Foreskin keratinocyte (primary cell): ENCODE measurements at places on chromosomes 11 and 22.

GRCh38 chr11:96817482-96818399 lies 427.9 kb downstream of the JRKL start:
- peak; percentile 94 for DNase-seq

DNA sequence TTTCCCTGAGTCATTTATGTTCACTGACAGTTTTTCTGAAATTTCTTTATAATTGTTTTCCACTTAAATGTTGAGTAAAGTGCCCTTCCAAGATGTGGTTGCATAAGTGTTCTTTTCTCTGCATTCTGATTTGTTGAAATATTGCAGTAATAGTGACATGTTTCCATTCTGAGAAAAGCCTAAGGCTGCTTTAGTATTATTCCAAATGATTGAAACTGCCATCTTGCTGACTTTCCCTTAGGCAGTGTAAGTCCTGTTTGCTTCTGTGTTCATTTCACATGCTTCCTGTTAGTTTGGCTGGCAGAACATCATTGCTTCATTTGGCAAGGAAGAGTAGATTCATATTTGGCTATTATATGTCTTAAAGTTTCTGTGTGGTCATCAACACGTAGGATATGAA lies 146.5 kb downstream of the ELP4 start:
- DNase-seq: peak; percentile 69

GRCh38 chr11:74044538-74044937 lies 35.7 kb upstream of the UCP3 start:
- DNase-seq: no peak

DNA sequence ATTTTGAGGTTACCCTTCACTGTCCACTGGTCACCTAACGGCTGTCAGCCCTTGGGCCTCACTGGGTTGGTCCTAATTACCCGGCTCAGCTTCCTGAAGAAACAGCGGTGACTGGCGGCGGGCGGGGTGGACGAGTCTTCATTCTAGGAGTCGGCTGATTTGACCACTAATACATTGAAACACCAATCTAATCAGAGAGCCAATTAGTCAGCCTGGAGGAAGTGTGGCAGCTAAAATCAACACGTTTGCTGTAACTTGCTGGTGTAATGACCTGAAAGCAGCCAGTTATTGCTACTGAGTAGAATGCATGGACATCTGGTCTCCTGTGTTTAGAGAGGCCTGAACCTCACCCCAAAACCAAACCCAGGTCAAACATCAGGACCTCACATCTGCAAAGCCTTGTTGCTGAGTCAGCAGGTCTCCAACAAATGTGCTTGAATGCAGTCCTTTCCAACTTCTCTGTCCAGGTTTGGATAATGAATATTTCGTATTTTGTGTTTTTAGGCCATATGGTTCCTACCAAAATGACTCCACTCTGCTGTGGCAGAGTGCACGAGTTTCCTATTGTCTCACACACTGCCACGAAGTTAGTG lies 496.4 kb downstream of the BRD1 start:
- no peak for DNase-seq

- DNase-seq: peak; percentile 68
Measured at GRCh38 chr11:128206461-128206860, 380.9 kb downstream of the ETS1 start.

- DNase-seq: no peak
Measured at GRCh38 chr11:93583490-93583889, 40.3 kb upstream of the SMCO4 start.

- DNase-seq: no peak
Measured at GRCh38 chr11:2923446-2924375, 5.5 kb downstream of the PHLDA2 start.

DNA sequence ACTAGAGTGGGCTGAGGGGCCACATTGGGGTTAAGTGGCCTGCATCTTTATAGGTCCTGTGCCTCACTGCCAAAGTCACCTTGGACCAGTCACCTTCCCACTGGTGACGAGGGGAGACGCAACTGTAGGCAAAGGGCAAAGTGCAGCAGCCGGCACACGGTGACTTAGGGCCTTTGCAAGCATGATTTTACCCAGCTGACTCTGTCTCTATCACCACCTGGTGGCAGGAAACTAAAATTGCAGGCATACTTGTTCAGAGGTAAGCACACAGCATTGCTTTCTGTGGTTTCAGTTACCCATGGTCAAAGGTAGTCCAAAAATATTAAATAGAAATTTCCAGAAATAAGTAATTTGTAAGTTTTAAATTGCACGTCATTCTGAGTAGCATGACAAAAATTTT lies 1164.4 kb downstream of the BRD1 start:
- no peak for DNase-seq

GRCh38 chr11:36693139-36693843 lies 95.3 kb upstream of the RAG2 start:
- DNase-seq: no peak

DNA sequence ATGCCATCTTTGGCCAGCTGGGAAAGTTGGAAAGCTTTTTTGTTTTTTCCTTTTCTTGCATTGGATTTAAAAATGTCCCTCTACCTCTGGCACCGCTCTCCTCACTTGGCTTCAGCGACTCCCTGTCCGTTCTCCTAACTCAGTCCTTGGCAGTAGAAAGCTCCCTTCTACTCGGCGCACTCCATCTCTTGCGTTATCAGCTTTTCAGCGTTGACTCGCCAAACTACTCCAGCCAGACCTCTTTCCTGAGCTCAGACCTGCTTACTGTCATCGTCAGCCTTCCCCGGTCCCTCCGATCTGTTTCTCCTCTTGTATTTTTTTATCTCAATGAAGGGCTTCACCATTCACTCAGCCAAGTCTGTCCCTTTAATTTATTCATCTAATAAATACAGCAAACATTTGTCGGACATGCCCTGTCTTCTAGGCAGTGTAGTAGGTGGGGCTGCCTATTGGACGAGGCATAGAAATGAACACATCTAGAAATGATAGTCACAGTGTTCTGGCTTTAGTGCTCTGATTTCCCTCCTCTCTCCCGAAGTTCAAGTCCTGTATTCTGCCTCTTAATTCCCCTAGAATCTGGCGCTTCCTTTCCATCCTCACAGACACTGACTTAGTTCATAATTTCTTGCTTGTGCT lies 839 bp downstream of the CEP164 start:
- DNase-seq: peak; percentile 35

DNA sequence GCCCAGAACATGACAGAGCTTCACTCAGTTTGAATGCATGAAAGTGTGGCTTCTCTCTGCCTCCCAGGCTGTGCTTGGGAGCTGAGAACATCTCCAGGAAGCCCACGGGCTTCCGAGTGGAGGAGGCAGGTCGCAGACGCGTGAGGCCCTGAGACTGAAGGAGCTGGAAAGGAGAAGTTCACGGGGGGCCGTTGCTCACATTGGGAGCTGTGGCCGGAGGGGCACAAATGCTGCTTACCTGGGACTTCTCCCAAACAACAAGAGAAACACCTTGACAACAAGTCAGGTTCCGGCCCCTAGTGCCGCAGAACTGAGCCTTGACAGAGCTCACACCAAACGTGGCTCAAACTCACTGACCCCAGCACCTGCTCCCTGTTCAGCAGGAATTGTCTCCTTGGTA lies 207.0 kb downstream of the BRD1 start:
- DNase-seq: no peak

DNA sequence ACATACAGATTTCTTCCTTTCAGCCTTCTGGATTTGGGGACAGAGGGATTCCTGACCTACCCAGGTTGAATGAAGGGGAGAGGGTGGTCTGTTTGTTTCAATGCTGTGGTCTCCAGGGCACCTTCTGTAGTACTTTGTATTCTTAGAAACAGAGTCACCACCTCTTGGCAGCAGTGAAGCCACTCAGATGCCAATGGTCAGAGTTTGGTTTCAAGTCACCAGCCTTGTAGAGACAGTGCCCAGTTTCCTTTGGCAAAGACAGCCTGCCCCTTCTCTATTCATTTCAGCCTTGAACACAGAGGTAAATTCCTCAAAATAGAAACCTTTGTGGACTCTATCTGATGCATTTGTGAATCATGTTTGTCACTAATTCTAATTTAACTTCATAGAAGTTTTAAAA lies 111.7 kb upstream of the RASSF10 start:
- DNase-seq: no peak

DNA sequence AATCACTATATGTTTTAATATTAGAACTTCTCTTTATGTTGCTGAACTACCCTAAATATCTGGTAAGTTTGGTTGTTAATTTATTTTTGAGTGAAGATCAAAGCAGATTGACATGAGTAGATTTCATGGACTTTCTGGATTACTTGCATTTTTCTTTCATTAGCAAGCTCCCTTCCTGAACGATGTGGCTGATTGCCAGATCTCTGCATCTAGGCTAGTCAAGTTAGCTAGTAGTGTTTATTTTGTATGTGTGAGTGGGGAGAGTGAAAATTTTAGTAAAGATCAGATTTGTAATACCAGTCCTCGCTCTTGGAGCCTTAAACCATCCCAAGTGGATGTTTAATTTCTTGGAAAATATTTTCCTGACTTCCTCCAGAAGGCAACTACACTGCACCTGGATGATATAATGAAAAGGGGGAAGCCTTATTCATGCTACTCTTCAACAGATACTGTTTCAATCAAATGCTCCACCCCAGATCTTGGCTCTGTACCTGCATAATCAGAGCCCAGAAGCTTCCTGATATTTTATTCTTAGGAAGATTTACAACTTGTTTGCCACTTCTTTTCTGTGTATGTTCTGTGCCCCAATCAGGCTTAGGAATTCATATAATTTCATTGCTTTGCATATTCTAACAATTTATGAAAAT lies 143.2 kb upstream of the GRIA4 start:
- DNase-seq: peak; percentile 39

- no peak for DNase-seq
Measured at GRCh38 chr11:2466069-2466801, 21.4 kb downstream of the KCNQ1 start.

- DNase-seq: peak; percentile 96
Measured at GRCh38 chr22:36332623-36333332, 55.0 kb downstream of the MYH9 start.

DNA sequence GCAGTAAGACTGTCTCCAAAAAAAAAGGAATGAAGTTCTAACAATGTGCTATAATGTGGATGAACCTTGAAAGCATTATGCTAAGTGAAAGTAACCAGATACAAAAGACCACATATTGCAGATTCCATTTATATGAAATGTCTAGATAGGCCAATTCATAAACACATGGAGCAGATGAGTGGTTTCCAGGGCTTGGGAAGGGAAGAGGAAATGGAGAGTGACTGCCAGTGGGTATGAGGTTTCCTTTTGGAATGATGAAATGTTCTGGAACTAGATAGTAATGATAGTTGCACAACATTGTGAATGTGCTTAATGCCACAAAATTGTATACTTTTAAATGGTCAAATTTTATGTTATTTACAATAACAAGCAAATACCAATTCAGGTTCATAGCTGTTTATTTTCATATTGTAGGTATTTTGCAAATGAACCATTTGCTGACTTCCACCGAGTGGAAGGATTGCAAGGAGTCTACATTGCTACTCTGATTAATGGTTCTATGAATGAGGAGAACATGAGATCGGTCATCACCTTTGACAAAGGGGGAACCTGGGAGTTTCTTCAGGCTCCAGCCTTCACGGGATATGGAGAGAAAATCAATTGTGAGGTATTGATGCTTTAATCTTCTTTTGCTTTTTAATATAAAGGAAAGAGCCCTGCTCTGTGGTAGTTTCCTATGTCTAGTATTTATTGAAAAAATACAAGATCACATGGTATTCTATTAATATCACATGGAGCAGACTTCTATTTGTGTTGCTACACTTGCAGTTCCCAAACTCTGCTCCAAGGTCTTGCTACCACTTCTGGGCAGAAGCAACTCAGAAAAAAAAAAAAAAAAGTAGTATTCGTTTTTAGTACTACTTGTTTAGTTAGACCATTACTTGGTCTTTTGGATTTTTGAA lies 67.7 kb upstream of the SORL1-AS1 start:
- peak; percentile 64 for DNase-seq

DNA sequence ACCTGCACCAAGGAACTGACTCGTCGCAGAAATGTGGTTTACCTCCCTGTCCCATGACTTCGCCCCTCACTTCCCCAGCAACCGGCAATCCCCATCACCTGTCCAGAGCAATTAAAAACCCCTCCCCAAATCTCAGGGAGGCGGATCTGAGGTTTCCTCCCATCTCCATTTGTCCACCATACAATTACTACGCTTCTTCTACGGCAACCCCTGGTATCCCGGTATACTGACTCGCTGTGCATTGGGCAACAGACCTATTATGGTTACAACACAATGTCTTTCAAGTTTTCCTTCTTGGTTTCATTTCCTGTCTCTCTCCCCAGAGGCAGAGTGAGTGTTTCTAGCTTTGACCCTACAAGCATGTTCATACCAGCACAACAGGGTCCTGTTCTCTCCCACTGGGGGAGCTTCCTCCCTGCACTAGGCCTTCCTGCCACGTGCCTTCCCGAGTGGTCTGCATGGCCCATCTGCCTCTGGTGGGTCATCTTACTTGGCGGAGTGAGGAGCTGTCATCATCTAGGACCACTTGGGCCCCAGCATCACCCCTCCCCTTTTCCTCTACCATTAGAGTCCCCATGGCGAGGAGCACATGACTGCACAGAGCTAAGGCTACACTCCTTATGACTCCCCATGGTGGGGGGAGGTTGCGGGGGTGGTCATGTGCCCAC lies 30.3 kb upstream of the NAP1L4 start:
- peak; percentile 82 for DNase-seq

GRCh38 chr22:30217698-30218560 lies 28.6 kb downstream of the LIF start:
- DNase-seq: no peak

DNA sequence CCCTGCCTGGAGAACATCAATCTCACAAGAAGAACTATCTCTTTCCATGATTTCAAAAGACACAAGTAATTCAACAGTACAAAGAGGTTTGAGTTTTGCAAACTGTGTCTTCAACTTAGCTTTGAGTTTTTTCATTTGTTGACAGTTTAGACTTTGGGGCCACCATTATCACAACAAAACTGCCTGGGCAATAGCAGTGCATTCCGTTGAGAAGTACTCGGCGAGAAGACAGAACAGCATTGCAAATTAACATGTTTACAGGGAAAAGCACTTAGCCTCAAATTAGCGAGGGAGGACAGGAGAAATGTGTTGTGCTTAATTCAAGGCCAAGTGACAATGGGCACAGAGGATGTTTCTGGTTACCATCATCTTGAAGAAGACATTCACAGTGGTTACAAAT lies 133.2 kb upstream of the MPPED2 start:
- DNase-seq: no peak

GRCh38 chr11:15707971-15708370 lies 593.2 kb downstream of the INSC start:
- no peak for DNase-seq

DNA sequence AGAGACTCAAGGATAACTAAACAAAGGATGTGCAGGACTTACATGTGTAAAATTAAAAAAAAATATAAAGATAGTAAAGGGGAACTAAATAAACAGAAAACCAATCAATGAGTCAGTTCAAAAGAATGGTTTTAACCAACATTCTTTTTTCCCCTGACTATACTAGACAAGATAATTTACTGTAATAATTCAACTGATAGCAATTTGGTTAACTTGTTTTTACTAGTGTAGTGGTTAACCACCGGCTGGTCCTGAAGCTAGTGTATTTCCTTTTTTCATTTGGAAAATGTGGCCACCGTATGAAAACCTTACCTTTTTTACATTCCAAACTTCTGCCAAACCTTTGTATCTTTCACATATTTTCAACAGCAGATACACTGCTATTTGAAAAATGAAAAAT lies 123.1 kb downstream of the ARHGAP42 start:
- peak; percentile 89 for DNase-seq
